CD8-positive, alpha-beta memory T cell (primary cell): ENCODE measurements at places on chromosomes 3 and 15. TPM values are rescaled to one million over a fixed set of nuclear protein-coding genes. Genes with fewer than 3 reads are reported as not detected.

DNA sequence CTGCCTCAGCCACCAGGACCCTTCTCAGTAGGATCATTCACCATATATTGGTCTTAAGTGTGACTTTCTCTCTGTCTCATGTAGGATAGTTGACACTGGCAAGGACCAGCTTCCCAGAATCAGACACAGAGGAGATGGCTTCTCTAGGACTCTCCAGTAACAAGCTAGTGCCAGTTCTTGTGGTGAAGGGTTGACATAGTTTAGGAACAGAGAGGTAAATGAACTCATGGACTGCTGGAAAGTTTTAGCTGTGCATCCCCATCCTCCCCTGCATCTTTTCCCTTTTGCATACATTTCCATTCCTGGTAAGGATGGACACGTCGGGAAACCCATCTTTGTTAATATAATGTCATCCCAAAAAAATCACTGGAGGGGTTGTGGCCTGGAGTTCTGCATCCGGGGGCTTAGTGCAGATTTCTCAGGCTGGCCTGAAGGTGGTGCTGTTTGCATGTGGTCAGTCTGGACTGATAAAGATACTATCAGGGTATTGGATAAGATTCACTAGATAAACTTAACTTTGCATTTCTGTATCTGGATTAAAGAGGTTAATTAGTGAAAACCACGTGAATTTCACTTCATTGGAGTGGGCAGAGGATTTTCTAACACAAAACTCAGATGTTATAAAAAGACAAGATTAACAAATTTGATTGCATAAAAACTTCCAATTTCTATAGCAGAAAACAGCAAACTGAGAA lies 110.8 kb downstream of the TBC1D2B start:
- DNase-seq = peak; percentile 67

GRCh38 chr15:88144921-88145653 lies 111.5 kb downstream of the NTRK3 start:
- DNase-seq = no peak

- DNase-seq = no peak
Measured at GRCh38 chr3:154338570-154338969, 14.3 kb upstream of the DHX36 start.

GRCh38 chr3:155387571-155387970 lies 94.1 kb upstream of the STRIT1 start:
- DNase-seq = no peak

The KBTBD13 gene
- polyA plus RNA-seq = not detected
